ENCODE measurements at places on chromosomes 7 and 10.

- no peak for DNase-seq
These were observed 77.4 kb upstream of the PRR15 start for GRCh38 chr7:29486191-29486700.

DNA sequence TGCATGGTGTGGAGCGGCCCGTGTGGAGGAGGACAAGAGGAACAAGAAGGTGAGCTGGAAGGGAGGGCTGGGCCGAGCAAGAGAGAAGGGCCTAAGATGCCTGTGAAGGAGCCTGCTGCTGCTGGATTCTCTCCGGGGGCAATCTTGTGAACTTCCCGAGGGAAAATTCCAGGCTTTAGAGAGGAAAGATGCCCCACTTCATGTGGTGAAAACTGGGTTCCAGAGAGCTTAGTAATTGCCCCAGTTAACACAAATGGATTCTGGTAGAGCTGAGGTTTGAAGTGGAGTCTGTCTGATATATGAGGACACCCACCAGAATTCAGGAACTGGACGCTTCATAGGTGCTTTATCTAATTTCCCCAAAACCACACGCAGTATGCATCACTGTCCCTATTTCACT, 114.1 kb upstream of the ZMIZ1 start:
- no peak for DNase-seq

- DNase-seq, result no peak
These were observed 11.0 kb upstream of the RSBN1L start for GRCh38 chr7:77685233-77685632.

DNA sequence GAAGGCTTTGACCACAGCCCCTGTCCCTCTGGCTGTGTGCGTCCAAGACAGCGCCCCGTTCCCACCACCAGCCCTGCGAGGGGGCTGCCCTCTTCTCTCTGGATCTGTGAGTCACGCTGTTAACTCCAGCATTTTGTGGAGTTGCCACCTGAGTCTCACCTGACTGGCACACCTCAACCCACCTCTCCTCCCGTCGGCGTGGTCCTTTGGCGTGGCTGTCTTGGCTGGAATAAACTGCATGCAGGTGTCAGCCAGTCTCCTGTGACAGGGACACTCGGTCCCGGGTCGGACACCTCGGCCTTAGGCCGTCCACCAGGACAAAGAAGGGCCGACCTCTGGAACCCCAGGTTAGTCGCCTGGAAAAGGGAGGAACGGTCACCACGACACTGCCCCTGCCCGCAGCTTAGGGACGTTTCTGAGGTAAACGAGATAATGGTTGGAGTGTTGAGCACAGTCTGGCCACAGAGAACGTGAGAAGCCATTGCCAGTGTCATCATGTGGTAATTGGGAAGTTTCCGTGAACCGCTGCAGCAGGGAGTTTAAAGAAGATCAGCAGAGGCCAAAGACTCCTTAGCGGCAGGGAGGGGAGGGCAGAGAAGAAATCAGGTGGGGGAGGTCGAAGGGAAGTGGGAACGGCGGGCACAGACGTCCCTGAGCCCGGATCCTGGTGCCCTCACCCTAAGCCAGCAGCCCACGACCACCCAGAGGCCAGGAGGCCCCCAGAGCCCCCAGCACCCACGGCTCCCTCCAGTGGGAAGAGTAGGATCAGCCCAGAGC, 73.6 kb upstream of the FAM20C start:
- DNase-seq, result no peak

GRCh38 chr7:65216469-65216868, 157.2 kb upstream of the ZNF92 start:
- DNase-seq, result no peak

DNA sequence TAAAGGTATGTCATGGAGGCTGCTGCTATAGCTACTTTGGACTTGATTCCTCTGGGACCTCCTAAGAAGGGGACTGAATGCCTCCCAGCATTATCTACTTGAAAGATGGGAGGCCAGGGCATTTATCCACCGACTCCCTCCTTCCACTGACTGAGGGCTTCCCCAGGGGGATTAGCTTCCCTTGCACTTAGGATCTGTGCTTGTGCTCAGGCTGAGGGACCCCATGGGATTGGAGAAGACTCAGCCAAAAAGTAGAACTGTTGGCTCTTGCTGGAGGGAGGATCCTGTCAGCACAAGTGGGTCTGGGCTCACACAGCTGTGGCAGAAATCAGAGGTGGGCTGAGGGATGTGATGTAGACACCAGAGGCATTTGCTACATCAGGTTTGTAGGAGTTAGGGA, 81.5 kb upstream of the SYPL1 start:
- no peak for DNase-seq

DNA sequence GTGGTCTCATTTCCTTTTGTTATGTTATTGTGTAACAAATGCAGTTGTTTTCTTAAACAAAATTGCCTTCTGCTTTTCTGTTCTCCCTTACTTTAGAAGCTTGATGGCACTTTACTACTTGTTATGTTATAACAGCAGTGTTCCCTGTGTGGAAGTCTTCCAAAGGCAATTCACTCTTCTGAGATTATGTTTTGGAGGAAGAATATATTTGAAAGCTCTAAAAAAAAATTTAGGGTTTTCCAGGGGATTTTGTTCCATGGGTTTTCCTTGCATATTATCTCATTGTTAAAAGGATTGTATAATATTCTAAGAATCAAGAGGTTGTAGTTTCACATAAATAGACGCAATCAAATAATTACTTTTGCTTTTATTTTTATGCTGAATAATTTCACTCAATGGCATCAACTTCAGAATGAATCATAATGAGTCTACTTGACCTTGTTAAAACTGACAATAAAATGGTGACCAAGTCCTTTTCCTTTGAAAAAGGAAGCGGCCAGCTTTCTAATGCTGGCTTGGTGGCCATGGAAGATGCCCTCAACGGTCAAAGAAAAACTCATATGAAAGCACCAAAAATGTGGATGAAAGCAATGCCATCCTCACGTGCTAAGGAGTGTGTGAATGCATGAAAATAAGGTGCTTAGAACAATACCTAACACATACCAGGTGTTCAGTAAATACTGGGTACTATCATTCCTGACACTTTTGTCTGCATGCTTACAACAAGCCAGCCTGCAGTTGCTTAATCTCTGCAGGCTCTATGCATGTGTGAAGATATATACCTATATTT, 92.4 kb upstream of the KLF6 start:
- no peak for DNase-seq

DNA sequence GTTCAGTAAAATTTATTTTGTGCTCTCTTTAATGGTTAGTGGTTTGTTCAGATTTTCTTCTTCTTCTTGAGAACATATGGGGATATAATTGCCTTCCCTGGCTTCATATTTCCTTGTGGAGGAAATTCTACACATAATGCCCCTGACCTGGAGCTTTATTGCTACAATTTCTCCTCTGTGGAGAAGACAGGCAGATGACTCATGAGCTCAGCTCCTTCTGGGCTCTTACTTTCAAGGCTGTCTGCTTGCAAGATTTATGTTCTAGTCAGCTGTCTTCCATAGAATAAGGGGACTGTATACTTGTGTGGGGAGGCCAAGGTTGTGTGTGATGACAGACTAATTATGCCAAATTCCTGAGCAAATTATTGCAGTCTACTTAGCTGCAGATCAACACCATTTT, 1.6 kb downstream of the LRRD1 start:
- DNase-seq, result no peak

DNA sequence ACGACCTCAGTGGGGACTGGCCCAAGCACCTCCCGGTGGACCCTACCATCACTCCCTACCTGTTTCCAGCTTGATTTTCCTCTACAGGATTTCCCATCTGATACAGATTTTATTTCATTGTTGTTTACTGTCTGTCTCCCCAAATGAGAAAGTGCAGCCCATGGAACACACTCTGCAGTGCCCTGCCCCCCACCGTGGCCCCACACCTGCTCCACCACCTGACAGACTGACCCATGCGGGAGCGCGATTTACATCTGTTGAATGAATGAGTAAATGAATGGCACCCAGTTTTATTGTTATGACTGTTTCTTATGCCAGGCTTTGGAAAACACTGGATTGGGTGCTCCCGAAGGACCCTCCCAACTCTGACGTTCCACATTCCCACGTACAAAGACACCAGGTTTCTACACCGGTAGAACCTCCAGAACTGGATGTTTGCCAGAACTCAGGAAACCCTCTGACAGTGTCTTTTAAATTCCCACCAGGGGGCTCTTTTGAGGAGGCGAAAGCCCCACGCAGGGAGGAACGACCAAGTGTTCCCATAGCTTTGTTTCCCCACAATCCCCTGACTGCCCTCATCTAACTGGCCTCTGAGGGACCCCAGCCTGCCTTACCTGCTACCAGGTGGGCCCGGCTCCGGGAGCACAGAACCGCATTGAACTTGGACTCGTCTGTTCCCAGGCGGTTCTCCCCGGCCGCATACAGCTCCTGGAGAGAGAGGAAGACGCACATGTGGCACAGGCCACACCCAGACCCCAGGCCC, 29.0 kb downstream of the PLAC9 start:
- no peak for DNase-seq

- no peak for DNase-seq
These were observed 8.4 kb downstream of the CYCS start for GRCh38 chr7:25116621-25117020.

GRCh38 chr10:12140038-12140437, 10.6 kb downstream of the SEC61A2 start:
- DNase-seq, result no peak

DNA sequence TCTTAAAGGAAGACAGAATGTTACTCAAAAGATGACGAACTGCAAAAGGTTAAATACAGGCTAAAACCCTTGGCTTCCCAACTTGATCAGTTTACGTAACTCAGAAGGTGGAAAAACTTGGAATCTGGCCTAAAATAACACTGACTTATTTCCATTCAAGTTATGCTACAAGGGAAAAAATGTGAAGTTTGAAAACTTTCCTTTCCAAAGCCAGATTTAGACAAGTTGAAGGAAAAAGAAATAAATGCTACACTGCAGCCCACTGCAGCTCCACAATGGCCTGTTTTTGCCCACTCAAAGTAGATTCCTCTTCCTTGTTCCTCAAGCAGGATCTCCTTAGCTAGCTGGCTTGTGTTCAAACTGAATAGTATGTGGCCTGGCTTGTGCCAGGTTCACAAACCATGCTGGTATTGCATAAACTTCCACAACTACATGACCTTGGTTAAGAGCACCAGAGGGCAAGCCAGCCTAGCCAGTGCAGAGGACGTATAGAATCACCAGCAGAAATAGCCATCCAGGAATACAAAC, 166.2 kb downstream of the CPEB3 start:
- DNase-seq, result no peak

GRCh38 chr7:82598958-82599357, 155.4 kb upstream of the CACNA2D1 start:
- DNase-seq, result no peak

DNA sequence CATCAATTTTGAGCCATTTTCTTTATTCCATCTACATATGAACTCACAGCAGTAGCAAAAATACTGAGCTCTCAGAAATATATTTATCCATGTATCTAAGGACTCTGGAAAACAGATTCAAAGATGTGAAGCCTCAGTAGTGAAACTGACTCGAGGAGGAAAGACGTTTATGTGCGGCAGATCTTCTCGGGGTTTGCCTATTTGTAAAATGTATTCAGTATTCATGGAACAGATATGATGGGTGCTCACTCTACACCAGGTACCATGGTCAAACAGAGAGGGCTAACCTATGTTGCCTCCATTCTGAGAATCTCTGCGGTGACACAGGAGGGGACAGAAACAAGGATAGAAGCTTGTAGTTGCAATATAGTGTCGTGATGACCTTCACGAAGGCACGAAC, 93.7 kb downstream of the CAMK1D start:
- DNase-seq, result no peak

DNA sequence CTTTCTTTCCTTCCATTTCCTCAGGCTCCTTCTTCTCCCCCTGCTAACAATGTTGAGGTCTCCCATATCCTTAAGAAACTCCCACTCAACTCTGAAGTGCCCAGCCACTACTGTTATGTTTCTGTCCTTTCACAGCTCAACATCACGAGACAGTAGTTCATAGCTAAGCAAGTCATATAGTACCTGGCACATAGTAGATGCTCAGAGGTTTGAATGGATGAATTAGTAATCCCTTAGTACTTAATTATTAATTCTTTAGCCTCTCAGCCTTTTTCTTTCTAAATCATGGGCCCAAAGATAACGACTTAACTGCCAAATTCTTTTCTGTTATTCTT, 22.6 kb downstream of the CSGALNACT2 start:
- DNase-seq, result no peak

DNA sequence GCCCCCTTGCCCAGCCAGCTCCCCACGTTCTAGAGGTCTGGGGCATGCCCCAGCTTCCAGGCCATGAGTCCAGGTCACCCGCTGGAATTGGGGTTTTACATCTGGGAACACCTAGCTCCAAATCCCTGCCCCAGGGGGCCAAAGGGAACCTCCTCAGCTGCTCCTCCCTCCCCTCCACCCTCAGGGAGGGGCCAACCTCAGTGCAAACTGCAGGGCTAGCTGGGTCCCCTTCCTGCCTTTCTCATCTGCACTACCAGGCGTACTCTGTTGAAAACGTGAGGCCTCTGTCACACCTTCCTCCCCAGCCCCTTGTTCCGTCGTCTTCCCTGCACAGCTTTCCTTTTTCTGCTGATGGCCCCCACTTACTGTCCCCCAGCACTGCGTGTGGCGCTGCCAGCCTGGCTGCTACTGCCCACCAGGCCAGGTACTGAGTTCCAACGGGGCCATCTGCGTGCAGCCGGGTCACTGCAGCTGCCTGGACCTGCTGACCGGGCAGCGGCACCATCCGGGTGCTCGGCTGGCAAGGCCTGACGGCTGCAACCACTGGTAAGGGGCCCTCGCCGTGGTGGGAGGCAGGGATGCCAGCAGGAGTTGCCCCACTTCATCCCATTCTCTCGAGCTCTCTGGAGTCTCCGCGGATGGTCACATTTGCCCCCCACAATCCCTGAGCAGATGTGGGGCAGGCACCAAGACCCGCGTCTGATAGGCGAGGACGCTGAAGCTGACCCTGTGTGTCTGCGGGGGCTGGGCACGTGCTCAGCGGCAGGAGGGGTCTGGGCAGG, 24.7 kb upstream of the ZNF862 start:
- DNase-seq, result no peak

- no peak for DNase-seq
These were observed 34.0 kb downstream of the ZNF438 start for GRCh38 chr10:30997536-30998235.

DNA sequence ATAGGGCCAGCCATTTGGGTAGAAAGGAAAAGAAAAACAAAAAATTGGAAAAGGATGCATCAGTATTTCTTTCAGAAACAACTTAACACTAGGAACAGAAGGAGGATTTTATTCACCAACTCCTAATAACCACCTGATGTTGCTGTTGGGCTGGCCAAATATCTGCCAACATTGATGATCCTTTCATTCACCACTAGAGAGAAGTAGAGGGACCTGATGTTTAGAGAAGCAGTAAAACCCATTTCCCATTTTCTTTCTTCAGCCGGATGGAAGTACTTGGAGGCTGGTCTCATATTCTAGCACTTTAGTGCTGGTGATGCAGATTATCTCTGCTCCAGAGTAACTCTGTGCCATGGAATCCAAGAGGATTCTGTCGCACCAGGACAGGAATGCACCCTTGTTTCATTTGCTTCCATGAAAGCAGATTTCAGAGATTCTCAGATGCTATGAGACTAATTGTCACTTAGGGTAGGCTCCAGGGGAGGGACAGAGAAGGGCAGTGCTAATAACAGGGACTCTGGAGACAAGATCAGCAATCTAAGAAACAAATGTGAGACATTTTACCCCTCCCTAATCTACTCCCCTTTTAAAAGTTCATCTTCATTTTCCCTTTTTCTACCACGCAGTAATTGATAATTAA, 3.1 kb downstream of the KLLN start:
- no peak for DNase-seq

GRCh38 chr10:21336476-21337170, 188.9 kb downstream of the SKIDA1 start:
- DNase-seq, result no peak

All from stimulated activated CD4-positive, alpha-beta T cell treated with anti-CD3 and anti-CD28 coated beads, Interleukin-15, amount 100 ng/mL, for 1 hour (primary cell).